Left renal pelvis (tissue), 4 donors: ENCODE measurements at places on chromosomes 12 and 14. TPM values are rescaled to one million over a fixed set of nuclear protein-coding genes. Genes with fewer than 3 reads are reported as not detected.
A peak's percentile ranks its signal among the peaks of the same experiment; 100 is the strongest.

The CDC42BPB gene
- polyA plus RNA-seq: 82.3 TPM

The PTPN6 gene
- 26.7 TPM for polyA plus RNA-seq

The TMPRSS12 gene
- not detected for polyA plus RNA-seq

The ACRBP gene
- polyA plus RNA-seq: 3.4 TPM

The CCDC184 gene
- 2.3 TPM for polyA plus RNA-seq

The ATP2A2 gene
- 145 TPM for polyA plus RNA-seq

The PRORP gene
- 28.9 TPM for polyA plus RNA-seq

The CHGA gene
- 0.26 TPM for polyA plus RNA-seq

The GNS gene
- polyA plus RNA-seq: 149 TPM

GRCh38 chr12:61857968-61858367, 402.2 kb upstream of the USP15 start:
- no peak for DNase-seq

DNA sequence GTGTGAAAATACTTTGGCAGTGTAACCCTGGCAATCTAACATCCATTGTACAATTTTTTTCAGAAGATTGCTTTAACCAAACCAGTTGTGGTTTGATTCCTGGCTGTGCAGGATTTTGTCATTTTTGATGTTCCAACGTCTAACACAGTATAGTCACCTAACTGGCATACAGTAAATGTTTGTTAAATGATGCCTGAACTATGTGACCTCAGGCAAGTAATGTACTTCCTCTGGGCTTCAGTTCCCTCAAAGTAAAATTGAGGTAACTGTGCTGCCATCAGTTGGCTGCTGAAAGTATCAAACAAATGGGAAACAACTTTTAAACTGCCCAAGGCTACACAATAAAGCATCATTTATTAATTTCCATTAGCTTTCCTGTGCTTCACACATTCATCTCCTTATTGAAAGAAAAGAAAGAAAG, 4.3 kb downstream of the TM7SF3 start:
- no peak for DNase-seq

- DNase-seq: no peak
Observed at GRCh38 chr12:104565606-104566243, 109.0 kb downstream of the CHST11 start.

GRCh38 chr12:57766464-57767304, at the start of gene CYP27B1:
Gene CYP27B1 (minus strand): TSS chr12:57767078. CDS start chr12:57767041, 37 bp downstream.
- no peak for DNase-seq

GRCh38 chr14:36514278-36515104, 5.5 kb downstream of the NKX2-1 start:
- DNase-seq: no peak

GRCh38 chr14:36683083-36683724, 21.5 kb downstream of the PAX9 start:
- DNase-seq: no peak

GRCh38 chr12:131365821-131366260, 345.0 kb upstream of the SFSWAP start:
- DNase-seq: peak; percentile 20

- DNase-seq: no peak
Observed at GRCh38 chr12:67276421-67276820, 7.3 kb downstream of the CAND1 start.

GRCh38 chr14:93903342-93904184, 23.6 kb upstream of the FAM181A start:
- no peak for DNase-seq

DNA sequence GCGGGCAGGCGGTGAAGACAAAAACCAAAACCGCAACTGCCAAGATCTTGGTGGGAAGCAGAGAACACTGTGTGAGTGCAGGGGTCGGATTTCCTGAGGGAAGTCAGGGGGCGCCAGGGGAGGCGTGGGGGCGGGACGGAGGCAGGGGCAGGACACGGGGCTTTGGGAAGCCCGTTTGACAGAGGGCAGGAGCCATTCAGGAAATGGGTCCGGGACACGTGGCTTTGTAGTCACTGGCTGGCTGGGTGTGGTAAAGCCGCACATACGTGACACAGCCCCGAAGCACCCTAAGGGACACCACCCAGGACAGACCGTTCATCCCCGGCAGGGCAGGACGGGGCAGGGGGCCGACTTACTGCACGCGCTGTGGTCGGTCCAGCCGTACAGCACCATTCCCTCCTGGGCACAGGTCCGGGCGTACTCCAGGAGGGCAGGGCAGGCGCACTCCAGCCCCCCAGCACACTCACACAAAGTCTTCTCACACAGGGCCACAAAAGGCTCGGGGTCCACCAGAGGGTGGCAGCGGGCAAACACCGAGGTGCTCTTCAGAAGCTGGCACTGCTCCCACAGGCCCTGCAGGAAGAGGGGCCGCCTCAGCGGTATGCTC, 49.4 kb downstream of the VWF start:
- DNase-seq: no peak

- no peak for DNase-seq
Observed at GRCh38 chr14:99664937-99665273, 19.2 kb upstream of the CYP46A1 start.

GRCh38 chr12:49030119-49030518, 11.5 kb upstream of the PRKAG1 start:
- DNase-seq: no peak

DNA sequence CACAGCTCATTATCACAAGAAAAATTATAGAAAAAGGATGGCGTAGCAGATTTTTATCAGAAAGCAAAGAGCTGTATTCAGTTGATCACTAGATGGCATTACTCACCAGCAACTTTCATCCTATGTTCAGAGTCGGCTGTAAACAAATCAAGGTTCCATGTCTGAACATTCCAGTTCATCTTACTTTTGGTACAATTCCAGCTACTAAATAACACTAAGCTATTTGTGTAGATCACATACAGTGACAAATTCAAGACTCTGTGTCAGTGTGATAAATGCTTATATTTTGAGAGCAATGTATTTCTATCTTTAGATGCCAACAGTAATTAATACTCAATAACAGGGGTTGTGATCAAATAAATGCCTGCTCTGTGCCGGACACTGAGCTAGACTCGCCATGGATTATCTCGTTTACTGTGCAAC, 30.1 kb downstream of the NRDE2 start:
- no peak for DNase-seq

GRCh38 chr12:128789356-128789929, 34.3 kb downstream of the SLC15A4 start:
- DNase-seq: no peak

- no peak for DNase-seq
Observed at GRCh38 chr14:104469591-104469990, 110.0 kb upstream of the C14orf180 start.

GRCh38 chr12:27001663-27002062, 12.5 kb downstream of the TM7SF3 start:
- DNase-seq: no peak

DNA sequence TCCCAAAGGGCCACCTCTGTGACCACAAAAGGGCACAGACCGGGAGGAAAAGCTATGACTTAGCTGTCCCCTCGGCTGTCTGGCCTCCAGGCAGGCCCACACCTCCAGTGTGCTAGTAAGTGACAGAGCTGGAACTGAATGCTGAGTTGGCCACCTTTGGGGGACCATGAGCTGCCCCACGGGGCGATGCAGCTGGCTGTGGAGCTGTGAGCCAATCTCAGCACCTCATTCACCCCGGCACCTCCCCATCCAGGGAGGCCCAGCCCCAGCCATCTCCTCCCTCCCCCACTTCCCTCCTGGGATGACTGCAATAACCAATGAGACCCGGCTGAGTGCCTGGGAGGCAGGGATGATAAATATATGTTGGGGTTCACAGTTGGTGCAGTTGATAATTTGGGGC, 12.2 kb upstream of the TESC start:
- no peak for DNase-seq

DNA sequence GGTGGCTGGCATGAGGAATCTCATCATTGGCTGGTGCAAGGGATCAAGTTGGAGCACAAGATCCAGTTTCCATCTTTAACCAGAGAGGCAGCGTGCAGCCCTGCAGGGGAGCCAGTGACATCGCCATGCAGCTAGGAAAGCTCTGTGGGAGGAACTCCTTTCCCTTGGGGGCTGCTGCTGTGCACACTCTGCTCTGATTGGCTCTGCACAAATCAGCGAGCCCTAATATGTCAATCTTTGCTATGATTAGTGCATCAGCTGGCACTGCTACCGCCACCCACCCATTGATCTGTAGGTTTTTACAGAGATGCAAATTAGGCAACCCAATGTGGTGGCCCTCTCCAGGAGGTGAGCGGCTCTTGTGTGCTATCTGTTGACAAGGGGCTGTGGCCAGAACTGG, 262.6 kb downstream of the PCNX1 start:
- no peak for DNase-seq

DNA sequence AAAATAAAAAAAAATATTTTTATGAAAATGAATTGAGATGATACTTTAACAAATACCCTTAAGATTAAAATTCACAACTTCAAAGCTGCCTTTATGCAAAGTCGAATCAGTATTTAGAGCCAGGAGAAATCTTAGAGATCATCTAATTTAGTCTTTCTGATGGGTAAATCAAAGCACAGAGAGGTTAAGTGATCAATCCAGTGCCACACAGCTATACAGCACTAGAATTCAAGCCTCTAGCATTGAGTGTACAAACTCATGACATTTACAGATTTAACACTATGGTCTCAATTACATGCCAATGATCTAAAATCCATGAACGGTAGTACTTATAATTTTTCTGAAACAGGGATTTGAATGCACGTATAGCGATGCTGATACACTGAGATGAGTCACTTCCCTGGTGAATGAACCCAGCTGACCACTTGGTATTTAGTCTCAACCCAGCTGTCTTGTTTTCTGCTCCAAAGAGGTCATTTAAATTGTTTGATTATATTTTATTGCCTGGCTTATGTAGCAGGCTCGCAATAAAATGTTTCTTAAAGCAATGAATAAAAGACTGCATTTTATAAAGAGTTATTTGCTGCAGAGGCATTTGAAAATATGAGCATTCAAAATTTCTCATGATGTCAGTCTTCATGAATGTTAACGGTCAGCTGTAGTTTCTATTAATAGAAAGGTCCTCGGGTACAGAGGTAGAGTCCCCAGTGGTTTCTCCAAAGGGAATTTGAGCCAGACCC, 152.4 kb upstream of the PRICKLE1 start:
- no peak for DNase-seq

GRCh38 chr12:126248871-126249403, 1183.7 kb downstream of the AACS start:
- DNase-seq: no peak

GRCh38 chr12:57834086-57834876, 12.2 kb downstream of the CTDSP2 start:
- DNase-seq: no peak

DNA sequence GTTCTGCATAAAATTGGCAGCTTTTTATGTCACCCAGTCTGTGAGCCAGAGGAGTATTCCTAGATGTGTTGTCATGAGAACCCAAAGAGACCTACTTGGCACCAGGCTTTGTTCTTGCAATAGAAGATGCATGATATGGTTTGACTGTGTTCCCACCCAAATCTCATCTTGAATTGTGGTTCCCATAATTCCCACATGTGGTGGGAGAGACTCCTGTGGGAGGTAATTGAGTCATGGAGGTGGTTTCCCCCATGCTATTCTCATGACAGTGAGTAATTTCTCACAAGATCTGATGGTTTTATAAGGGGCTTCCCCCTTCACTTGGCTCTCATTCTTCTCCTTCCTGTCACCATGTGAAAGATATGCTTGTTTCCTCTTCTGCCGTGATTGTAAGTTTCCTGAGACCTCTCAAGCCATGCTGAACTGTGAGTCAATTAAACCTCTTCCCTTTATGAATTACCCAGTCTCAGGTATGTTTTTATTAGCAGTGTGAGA, 572.0 kb upstream of the ATP2B1 start:
- no peak for DNase-seq

DNA sequence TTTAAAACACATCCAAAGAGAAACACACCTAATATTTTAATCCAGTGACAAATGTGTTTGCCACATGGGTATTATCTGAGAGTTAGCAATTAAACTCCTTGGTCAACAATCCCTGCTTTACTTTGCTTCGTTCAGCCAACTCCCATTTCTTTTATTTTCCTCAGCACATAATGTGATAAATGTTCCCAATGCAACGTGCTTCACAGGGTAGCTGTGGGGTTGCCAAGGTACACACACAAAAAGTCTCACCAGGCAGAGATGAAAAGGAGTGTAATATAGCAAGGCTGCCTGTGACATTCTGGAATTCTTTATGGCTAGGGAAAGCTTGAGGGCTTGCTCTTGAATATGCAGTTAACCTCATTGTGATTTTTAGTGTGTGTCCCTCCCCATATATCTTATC, 208.0 kb upstream of the DIO2 start:
- DNase-seq: no peak

DNA sequence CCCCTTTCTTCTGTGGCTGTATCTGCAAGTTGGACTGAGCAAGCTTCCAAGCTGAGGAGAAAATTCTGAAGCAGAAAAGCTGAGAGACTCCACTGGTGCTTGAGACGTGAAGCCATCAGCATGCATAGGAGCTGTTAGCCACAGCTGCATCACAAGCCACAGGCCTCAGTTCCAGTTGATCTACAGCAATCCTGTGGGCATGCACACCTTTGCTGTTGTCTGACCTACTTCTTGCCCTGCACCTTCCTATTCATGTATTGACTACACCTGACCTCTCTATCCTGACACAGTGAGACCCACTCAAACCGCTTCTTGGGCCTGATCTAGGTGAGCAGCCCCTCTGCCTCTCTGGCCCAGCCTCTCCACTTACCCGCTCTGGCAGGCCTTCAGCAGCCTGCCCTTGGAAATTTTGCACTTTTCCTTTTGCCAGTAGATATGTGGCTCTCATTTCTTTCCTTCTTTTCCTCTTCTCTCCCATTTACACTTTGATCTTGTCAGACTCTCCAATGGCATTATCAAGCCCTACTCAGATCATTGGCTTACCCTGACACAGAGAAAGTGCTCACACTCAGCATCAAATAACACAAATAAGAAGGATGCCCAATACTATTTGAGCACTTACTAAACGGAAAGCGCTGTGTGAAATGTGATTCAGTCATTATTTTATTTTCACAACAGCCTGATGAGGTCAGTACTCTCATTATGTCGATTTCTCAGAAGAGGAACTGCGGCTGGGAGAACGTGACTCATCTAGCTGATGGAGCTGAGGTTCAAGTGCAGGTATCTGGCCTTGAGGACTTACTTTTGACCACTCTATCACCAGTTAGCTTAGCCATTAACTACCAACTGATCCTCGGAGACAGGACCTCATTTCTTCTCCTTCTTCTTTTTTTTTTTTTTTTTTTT, 21.9 kb upstream of the PTGR2 start:
- no peak for DNase-seq

- DNase-seq: no peak
Observed at GRCh38 chr12:43038991-43039390, 449.4 kb upstream of the PRICKLE1 start.

DNA sequence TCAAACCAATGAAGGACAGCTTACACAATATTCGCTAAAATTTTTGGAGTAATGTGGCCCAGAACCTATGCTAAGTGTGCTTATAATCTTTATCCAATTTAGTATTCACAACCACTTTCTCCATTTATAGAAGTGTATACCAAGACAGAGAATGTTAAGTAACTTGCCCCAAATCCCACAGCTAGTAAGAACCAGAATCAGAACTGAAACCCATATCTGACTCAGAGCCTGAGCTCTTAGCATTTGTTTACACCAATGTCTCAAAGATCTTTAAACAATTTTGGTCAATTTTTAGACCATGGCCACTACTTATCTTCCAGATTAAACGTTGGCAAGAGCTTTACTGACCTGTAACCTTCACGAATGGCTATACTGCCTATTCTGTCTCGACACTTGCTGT, 53.0 kb downstream of the PAPLN start:
- no peak for DNase-seq
